ENCODE measurements at places on chromosomes 3 and 15. TPM values are rescaled to one million over a fixed set of nuclear protein-coding genes. Genes with fewer than 3 reads are reported as not detected.

Gene ZWILCH
- total RNA-seq = 39.9 TPM

Gene SLC41A3
- 39.0 TPM for total RNA-seq

Gene SKOR1
- total RNA-seq = 0.21 TPM

Gene GOLGA8N
- 4.1 TPM for total RNA-seq

Gene AP4E1
- 13.6 TPM for total RNA-seq

Gene PLSCR2
- total RNA-seq = 0.54 TPM

Gene TPRG1
- total RNA-seq = not detected

Gene ZPLD1
- total RNA-seq = not detected

Gene ZIC4
- total RNA-seq = not detected

Gene GPR156
- total RNA-seq = 0.39 TPM

Gene SLC6A1
- not detected for total RNA-seq

Gene TRH
- total RNA-seq = not detected

Gene CCRL2
- total RNA-seq = not detected

Gene IMPG2
- 0.10 TPM for total RNA-seq

Gene ZBTB47
- 3.6 TPM for total RNA-seq

Gene SQOR
- 62.2 TPM for total RNA-seq

Gene ITPKA
- 6.3 TPM for total RNA-seq

Gene COL6A6
- not detected for total RNA-seq

Gene RARRES1
- total RNA-seq = 1.3 TPM

Gene GUCA1C
- not detected for total RNA-seq

Gene PLXNA1
- total RNA-seq = 80.6 TPM

Gene SLC28A2
- 0.23 TPM for total RNA-seq

Gene INSYN1
- total RNA-seq = 2.6 TPM

Gene SLC2A2
- total RNA-seq = 0.13 TPM

Gene MAGI1
- 9.5 TPM for total RNA-seq

Gene SNTN
- not detected for total RNA-seq

Gene ISLR
- 0.28 TPM for total RNA-seq

Gene CLDN18
- 0.08 TPM for total RNA-seq

Gene PIERCE2
- 2.8 TPM for total RNA-seq

Gene IL17RE
- 1.1 TPM for total RNA-seq

Gene COL7A1
- total RNA-seq = 40.0 TPM

Gene ADAMTSL3
- total RNA-seq = not detected

Gene CADM2
- total RNA-seq = 0.64 TPM

Gene THUMPD3
- total RNA-seq = 43.5 TPM

Gene IQCF5
- not detected for total RNA-seq

Gene LMLN
- total RNA-seq = 21.8 TPM

Gene PRKAR2A
- 85.4 TPM for total RNA-seq

Gene MNS1
- 3.8 TPM for total RNA-seq

Gene LSG1
- 72.9 TPM for total RNA-seq

Gene GOLGA8T
- not detected for total RNA-seq

Gene DNAH12
- 0.21 TPM for total RNA-seq

Gene ACP3
- not detected for total RNA-seq

Gene CTXND1
- not detected for total RNA-seq

Gene GATA2
- 74.6 TPM for total RNA-seq
